NCI-H748 treated with DMSO at 0.1 percent for 48 hours (cell line): ENCODE measurements at places on chromosomes 12 and 14.

- no peak for DNase-seq
Measured at GRCh38 chr14:95699412-95699811, 13.2 kb downstream of the TCL1B start.

DNA sequence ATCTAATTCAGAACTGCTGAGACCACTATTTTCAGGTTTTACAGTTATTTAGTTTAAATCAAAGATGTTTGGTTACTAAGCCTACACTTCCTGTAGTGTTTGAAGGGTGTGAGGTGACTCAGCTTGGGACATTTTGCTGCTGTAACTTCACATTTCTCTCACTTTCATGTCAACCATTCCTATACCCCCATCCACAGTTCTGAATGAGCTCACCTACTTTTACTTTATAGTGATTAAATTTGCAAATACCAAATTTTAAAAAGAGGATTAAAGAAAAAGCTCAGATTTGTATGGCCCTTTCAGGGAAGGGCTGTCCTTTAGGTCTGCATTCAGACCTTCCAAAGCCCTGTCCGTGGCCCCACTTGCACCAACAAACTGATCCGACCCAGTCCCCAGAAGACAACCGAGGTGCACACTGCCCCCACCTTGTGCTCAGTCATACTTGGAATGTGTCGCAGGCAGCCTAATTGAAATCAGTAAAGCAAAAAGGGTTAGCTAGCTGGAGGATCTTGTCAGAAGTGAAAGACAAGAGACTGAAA, 174.4 kb downstream of the MON2 start:
- DNase-seq, result no peak

DNA sequence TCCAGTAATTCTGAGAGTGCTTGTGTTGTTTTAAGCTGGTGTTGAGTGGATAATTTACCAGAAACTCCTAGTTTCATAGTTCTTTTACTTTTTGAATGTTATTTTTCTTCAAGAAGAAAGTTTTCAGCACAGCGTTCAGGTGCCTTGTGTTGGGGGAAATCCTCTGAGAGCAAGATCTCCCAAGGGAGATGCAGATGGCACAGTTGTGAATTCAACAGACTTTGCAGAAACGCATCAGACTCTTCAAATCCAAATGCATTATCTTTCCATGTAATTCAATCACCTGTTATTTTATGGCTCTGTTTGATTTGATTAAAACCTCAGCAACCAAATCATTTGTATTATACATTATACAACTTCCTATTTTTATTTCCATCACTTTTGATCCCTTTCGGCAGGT, 439.9 kb downstream of the EGLN3 start:
- no peak for DNase-seq

- no peak for DNase-seq
Measured at GRCh38 chr12:102093319-102093718, 26.6 kb downstream of the NUP37 start.

DNA sequence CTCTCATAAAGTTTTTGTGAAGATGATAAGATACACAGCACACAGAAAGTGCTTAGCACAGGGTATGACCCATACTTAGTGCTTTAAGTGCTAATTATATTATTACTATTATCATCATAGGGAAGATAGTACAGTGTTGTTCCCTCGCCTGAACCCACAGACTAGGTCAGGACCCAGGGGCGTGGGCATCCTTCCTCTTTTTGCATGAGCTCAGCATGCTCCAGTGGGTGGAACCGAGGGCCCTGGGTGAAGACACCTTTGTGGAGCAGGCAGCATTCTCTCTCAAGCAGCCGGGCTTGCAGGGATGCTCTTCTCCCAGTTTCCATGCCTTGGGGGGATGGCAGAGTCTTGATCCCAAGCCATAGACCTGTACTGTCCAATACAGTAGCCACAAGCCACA, 34.8 kb downstream of the CRACR2A start:
- DNase-seq, result no peak

GRCh38 chr12:51020448-51021182, 5.6 kb downstream of the SLC11A2 start:
- peak; percentile 18 for DNase-seq

- DNase-seq, result no peak
Measured at GRCh38 chr12:106917503-106917902, 38.2 kb upstream of the TMEM263 start.

DNA sequence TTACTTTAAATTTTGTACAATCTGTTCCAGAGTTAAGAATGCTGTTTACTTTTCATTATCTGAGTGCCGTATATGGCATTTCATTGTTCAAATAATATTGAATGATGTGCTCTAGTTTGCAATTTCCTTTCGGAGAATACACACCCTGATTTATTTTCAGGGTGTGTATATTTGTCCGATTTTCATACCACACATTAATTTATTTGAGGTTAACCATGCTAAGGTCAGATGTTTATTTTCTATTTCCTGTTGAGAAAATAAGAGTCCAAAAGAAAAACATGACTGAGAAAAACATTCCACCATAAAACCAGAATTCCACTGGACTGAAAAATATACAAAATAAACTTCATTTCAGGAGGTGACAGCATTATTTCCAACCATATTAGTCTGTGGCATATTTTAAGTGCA, 64.2 kb upstream of the OVCH1 start:
- DNase-seq, result no peak

DNA sequence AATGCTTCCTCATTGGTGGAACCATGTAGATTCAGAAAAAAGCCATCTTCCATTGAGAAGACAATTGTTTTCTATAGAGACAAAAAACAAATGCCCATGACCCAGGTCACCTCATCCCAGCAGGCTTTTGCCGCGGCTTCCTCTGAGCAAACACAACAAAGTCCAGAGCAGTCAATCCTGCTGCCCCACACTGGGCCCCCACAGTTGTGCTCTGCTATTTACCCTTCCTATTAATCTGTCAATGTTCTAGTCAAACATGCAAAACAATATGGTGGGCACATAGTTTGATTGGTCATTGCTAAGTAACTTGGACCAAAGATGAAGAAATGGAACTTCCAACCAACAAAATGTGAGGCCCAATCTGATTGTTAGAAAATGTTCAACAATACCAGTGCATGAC, 20.7 kb downstream of the C12orf42 start:
- no peak for DNase-seq

DNA sequence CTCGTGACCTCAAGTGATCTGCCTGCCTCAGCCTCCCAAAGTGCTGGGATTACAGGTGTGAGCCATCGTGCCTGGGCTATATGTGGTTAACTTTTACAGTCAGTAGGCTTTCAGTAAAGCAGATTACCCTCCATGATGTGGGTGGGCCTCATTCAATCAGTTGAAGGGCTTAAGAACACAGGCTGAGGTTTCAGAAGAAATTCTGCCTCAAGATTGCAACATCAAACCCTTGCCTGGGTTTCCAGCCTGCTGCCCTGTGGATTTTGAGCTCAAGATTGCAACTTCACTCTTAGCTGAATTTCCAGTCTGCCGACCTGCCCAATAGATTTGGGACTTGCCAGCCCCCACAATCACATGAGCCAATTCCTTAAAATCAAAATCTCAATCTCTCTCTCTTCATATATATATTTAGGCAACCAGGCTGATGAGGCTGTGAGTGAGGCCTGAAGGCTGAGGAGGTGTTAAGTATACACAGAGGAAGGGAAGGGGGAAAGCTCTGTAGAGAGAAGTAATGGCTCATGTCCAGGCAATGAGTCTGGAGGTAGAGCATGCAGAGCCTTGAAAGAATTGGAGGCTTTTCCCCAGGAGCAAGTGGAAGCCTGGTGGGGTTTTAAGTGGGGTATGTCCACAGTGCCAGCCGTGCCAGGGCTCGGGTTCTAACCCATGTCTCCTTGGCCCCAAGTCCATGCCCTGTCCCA, 33.3 kb upstream of the ACTN1 start:
- DNase-seq, result no peak

DNA sequence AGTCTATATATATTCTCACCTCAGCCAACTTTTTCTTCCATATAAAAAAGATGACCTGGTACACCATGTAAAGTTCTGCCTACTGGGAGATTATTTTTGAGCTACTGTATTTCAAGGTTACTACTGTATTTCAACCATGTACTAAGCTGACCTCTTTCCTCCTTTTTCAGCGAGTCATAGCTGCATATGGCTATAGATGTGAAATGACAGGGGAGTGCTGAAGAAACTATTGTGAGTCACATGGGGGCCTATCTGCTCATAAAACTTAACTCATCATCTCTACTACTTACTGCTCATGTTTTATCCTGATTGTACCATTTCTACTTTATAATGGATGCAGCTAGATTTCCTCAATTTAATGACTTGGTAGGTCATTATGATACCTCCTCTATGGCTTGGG, 571.4 kb upstream of the ATP2B1 start:
- no peak for DNase-seq

DNA sequence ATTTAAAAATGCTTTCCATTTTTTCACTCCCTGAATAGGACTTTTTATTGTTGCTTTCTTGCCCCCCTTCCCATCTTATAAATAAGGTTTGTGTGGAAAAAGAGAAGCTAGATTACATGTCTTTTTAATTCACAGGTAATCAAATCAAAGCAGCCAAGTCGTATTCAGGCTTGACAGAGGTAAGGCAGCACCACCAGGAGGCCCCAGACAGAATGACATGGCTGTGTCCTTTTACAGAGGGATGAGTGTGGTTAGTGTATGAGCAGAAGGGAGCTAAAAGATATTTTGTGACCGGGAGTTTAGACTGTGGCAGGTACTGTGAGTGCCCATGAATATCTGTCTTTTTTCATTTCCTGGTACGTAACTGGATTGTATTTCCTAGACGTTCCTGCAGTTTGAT, 596.1 kb downstream of the ETNK1 start:
- no peak for DNase-seq

DNA sequence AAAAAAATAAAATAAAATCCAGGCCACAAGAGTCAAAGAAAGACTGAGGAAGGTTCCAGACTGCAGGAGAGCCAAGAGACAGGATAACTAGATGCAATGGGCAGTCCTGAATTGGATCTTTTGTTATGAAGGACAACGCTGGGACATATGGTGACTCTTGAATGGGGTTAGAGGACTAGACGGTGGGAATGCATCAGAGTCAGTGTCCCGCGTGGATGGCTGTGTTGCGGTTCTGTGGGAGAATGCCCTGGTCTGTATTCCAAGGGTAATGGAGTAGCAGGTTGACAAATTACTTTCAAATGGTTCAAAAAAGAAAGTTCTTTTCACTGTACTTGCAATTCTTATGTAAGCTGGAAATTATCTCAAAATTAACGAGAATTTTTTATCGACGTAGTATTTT, 20.1 kb downstream of the SSH1 start:
- DNase-seq, result no peak

DNA sequence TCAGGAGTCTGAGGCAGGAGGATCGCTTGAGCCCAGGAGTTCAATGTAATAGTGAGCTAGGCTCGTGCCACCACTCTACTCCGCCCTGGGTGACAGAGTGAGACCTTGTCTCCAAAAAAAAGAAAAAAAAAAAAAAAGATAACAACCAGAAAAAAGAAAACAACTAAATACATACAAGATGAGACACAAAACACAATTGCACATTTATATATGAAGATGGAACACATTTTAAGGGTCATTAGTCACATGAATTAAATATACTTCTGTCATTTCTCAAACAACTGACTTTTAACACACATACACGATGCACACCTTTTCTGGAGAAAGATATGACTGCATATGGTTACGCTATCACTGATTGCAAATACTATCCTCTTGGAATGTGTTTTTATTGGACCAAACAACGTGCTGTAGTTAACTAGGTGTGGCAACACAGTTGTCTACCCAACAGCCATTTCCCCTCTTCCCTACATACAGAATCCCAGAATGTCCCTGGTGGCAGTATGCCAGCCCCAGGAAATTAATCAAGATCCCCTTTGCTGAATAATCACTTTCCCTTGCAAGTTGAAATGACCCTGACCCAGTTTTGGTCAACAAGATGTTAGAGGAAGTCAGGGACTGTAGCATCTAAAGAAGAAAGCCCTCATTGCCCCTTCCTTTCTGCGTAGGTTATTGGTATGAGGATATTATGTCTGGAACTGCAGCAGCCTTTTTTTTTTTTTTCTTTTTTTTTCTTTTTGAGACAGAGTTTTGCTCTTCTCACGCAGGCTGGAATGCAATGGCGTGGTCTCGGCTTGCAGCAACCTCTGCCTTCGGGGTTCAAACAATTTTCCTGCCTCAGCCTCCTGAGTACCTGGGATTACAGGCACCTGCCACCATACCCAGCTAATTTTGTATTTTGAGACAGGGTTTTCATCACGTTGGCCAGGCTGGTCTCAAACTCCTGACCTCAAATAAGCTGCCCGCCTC, 5.6 kb upstream of the MYL6B start:
- no peak for DNase-seq

- DNase-seq, result no peak
Measured at GRCh38 chr12:54587315-54587873, 1.1 kb downstream of the PPP1R1A start.

GRCh38 chr12:80040075-80040738, 59.1 kb upstream of the OTOGL start:
- DNase-seq, result no peak

GRCh38 chr12:2902272-2902880, 11.7 kb downstream of the TULP3 start:
- no peak for DNase-seq

- no peak for DNase-seq
Measured at GRCh38 chr12:88562846-88563582, 17.3 kb downstream of the KITLG start.

DNA sequence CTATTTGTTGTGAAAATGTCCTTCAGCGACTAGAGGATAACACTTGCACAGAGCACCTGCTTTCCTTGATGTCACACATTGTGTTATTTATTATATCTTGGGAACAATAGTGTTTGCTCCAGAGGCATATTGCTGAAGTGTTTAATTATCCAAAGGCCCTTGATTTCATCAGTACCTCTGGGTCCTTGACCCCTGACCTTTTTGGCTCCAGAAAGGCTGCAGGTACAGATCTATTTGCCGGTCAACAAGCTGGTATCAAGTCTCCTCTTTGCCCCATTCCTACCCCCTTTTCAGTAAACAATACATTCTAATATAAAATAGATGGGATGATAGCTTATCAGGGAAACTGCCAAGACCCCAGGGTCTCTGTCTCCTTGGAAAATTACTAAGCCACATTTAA, 206.8 kb downstream of the DACT1 start:
- DNase-seq, result peak; percentile 90

- no peak for DNase-seq
Measured at GRCh38 chr14:49955024-49955423, 62.1 kb downstream of the ARF6 start.

GRCh38 chr12:123389560-123390351, 5.8 kb downstream of the KMT5A start:
- DNase-seq, result no peak

GRCh38 chr12:126784328-126784921, 1482.5 kb upstream of the TMEM132C start:
- peak; percentile 42 for DNase-seq

- DNase-seq, result no peak
Measured at GRCh38 chr12:57887631-57888408, 41.3 kb upstream of the CTDSP2 start.

GRCh38 chr12:102050660-102051430, 10.9 kb downstream of the WASHC3 start:
- DNase-seq, result no peak

DNA sequence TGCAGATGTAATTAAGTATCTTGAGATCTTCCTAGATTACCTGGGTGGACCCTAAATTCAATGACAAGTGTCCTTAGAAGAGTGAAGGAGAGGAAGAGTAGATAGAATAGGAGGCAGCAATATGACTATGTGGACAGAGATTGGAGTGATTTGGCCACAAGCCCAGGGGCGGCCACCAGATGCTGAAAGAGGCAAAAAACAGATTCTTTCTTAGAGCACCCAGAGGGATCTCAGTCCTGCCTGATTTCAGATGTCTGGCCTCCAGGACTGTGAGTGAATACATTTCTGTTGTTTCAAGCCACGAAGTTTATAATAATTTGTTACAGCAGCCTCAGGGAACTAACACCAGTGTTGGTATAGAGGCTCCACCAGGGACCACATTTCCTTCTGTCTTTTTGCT, 67.3 kb downstream of the DACT1 start:
- DNase-seq, result no peak

GRCh38 chr12:52268212-52268611, 6.2 kb upstream of the KRT86 start:
- DNase-seq, result no peak
